Anterior cingulate cortex (tissue), 58 donors: ENCODE measurements at places on chromosomes 11 and 22.

DNA sequence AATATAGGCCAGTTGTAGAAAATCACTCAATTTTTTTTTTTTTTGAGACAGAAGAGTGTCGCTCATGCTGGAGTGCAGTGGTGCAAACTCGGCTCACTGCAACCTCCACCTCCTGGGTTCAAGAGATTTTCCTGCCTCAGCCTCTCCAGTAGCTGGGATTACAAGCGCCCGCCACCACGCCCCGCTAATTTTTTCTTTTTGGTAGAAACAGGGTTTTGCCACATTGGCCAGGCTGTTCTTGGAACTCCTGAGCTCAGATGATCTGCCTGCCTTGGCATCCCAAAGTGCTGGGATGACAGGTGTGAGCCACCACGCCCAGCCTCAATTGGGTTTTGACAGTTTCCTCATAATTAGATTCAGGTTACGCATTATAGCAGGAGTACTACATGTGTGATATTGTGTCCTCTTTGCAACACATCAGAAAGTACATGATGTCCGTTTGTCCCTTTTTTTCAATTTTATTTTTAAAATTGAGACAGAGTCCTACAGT lies 2.6 kb upstream of the ATP6V1E1 start:
- no peak for DNase-seq

GRCh38 chr22:49845241-49845640 lies 8.4 kb upstream of the ZBED4 start:
- no peak for DNase-seq

- DNase-seq, result peak; percentile 32
These were observed 30.4 kb downstream of the COMMD9 start for GRCh38 chr11:36258730-36259360.

- no peak for DNase-seq
These were observed 2.8 kb downstream of the SLC22A8 start for GRCh38 chr11:63012839-63013238.

DNA sequence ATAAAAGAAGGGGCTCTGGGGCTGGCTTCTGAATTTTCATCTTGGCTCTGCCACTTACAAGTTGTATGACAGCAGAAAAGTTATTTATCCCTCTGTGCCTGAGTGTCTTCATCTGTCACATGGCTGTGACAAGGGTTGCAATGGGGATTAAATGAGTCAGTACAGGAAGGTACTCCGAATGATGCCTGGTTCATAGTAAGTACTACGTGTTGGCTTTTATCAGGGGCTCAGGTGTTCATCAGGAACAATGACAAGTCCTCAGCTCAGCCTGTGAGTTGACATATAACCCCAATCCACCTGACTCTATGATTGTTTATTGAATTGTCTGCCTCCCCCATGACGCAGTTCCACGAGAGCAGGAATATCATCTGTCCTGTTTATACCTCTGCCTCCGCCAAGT lies 45.7 kb downstream of the PAMR1 start:
- DNase-seq, result no peak
